ENCODE measurements at places on chromosomes 11 and 22.
A peak's percentile ranks its signal among the peaks of the same experiment; 100 is the strongest.

DNA sequence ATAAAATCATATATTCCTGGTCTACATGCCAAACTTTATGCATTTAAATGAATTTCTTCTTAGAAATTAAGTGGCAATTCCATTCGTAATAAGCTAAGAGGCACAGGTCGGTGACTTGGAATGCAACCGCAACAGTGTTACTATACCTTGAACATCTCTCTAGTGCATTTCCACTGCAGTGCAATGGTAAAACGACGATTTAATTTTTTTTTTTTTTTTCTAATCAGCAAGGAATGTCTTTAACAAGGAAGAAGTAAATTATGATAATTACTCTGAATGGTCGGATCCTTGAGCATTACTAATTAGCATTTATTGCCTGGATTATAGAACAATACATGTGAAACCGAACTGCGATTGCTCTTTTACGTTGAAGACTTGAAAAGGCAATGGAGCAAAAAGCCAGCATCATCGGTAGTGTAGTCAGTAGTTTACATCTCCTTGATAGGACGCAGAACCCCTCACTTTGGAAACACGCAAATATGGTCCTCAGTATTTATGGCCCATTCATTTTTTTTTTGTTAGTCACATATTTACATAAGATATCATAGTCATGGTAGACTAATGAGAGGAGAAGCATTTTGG lies 20.2 kb downstream of the BLID start:
- no peak for DNase-seq

DNA sequence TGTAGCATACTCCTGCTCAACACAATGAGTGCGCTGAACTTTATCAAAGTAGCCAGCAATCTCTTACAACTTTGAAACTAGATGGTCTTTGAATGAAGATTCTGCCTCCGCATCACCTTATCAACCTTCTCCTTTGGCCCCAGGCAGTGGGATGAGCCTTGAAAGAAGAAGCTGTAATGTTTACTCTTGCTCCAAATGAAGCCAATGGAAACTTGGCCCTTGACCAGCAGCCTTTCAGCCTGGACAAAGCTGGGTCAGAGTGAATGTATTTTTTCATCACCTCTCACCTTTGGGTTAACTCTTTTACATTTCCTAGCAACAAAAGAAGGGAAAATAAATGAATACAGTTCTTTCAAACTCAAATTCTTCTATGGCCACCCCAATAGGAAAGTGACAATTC lies 359.1 kb downstream of the KCNA4 start:
- no peak for DNase-seq

- DNase-seq: no peak
Measured at GRCh38 chr22:42389143-42389542, 43.1 kb downstream of the NFAM1 start.

GRCh38 chr11:35114906-35115687 lies 23.9 kb upstream of the CD44 start:
- no peak for DNase-seq

DNA sequence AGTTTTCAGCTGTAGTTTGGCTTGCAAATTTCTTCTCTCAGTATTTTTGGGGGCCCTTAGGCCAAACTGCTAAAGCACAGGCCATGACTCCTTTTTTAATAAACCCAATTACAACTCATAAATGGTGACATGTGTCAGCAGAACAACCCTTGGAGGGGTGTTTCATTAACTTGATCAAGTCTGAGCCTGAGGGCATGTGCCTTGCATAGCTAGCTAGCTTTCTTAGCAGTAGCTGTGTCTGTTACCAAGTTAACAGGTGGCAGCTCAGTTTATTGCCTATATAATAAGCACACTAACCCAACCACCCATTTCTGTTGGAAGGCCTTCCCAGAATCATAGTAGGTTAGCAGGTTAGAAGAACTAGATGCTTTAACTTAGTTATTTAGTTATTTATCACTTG lies 950.3 kb upstream of the CCDC90B start:
- DNase-seq: no peak

- no peak for DNase-seq
Measured at GRCh38 chr11:119700030-119700429, 29.0 kb downstream of the NECTIN1 start.

- no peak for DNase-seq
Measured at GRCh38 chr22:35409783-35410662, 10.1 kb downstream of the MCM5 start.

GRCh38 chr22:42891008-42891407 lies 33.9 kb upstream of the ARFGAP3 start:
- DNase-seq: no peak

DNA sequence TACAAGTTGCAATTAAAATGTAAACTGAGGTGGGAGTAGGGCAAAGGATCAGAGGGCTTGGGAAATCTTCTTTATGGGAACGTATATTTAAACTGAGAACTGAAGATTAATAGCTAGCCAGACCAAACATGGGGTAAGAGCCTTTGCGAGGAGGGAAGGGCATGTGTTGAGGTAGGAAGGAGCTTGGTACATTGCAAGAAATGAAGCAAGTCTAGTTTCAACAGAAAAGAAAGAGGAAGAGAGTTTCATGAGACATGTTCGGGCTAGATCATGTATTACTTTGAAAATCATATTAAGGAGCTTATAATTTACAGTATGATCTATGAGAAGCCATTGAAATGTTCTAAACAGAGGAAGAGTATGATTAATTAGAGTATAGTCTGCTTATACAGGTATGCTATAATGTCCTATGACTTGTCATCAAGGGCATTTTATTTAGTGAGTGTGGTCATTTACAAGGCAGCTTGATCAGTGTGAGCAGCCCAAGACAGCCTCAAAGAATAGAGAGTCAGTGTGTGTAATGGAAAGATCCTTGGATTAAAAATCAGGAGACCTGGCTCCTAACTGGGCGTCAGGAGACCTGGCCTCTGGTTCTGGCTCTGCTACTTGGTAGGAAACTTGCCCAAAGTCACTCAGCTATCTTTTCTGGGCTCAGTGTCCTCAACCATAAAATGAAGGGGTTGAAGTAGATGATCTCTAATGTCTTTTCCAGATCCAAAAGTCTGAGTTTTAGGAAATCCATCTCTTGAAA lies 10.9 kb downstream of the GAS2 start:
- DNase-seq: no peak

GRCh38 chr11:132312701-132313111 lies 942.3 kb downstream of the NTM start:
- no peak for DNase-seq

DNA sequence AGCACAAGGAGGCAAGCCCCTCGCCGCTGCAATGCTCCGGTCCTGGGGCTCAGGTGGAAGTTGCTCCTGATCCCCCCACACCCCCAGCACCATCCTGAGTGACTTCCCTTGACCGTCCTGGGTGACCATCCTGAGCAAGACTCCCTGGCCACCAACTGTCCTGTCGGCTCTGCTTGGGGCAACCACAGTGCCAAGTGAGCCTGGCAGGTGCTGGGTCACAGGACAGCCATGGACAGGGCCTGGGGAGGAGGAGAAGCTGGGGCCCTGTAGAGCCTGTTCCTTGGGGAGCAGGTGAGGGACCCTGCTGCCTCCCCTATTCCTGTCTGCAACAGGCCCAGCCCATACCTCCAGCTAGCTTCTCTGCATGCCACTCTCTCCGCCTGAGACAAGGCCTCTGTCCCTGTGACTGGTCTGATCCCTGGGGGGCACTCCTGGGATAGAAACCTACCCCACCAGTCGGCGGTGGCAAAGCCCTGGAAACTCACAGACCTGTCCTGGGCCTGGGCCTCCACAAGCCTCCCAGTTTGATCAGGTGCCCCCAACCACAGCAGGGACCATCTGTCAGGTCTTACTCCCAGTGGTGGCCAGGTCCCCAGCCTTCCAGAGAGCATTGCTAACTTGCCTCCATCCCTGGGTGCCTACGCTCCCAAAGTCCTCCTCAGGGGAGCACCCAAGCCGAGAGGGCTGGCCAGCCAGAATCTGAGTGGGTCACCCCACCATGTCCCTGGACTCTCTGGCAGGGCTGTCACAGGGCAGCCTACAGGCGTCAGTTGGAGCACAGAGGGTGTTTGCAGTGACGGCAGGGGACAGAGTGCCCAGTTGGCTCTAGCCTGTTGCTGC lies 68.7 kb upstream of the WNT7B start:
- DNase-seq: no peak

DNA sequence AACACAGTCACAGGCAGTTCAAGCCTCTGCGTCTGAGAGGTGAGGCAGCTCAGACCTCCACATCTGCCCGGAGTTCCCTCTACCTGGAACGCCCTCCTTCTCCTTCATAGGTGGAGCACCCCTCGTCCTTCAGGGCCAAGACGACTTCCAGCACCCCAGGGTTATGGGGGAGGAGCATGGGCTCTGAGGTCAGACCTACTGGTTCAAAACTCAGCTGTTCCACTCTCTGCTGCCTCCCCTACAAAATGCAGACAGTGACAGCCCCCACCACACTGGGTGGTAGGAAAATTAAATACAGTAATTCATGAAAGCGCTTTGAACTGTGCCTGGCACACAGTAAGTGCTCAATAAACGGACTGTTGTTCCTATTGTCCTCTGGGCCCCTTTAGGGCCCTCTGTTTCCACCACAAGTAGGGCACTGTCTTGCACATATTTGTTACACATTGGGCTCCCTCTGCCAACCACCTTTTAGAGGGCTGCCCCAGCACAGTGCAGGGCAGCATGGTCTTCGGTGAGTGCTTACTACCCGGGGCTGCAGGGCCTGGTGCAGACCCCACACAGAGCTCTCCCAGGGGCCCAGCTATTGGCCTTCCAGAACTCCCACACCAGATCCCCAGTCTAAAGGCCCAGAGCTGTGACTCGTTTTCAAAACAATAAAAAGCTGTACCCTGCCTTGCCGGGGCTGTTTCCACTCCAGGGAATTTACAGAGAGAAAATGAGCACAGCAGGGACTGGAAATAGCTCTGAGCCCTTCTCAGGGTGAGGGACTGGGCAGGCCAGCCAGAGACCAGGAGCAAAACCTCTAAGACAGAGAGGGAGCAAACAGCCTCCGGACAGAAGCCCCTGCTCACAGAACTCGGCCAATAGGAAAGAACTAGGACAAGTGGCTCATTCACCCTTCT lies 2.5 kb downstream of the TMEM184B start:
- DNase-seq: no peak

- DNase-seq: no peak
Measured at GRCh38 chr22:27201276-27201675, 543.9 kb downstream of the MIAT start.

- DNase-seq: no peak
Measured at GRCh38 chr22:19533857-19534256, 9.6 kb upstream of the CLDN5 start.

DNA sequence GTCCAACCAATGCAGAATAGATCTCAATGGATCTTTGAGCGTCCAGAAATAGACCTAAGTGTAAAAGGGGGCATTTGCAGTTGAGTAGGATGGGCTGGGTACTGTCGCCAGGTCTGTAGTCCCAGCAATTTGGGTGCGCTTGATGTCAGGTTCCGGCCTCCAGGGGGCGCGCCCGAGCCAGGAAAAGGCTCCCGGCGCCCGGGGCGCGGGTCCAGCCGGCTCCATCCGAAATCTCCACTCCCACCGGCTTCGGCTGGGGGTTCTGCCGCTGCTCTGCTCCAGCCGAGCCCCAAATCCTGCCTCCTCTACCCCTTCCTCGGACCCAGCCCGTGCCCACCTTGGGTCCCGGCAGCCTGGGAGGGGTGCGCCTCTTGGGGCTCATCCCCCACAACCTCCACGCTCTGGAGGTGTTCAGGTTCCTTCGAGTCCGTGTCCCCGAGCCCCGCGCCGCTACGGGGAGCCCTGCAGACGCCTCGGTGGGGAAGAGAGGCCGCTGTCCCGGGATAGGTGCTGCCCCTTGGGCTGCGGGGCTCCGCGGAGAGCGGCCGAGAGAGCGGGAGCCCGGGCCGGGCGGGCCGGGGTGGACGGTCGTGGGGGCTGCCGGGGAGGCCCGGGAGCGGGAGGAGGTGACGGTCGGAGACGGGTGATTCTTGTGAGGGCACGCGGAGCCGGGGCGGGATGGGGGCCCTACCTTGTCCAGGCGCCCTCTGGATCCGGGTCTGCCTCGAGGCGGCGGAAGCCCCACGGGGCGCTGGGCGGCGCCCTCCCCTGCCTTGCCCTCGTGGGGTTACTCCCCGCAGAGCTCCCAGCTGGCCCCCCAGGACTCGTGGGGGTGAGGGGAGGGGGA lies 13.0 kb upstream of the CYB5R3 start:
- peak; percentile 63 for DNase-seq

- peak; percentile 85 for DNase-seq
Measured at GRCh38 chr22:30196141-30196879, 50.2 kb downstream of the LIF start.

DNA sequence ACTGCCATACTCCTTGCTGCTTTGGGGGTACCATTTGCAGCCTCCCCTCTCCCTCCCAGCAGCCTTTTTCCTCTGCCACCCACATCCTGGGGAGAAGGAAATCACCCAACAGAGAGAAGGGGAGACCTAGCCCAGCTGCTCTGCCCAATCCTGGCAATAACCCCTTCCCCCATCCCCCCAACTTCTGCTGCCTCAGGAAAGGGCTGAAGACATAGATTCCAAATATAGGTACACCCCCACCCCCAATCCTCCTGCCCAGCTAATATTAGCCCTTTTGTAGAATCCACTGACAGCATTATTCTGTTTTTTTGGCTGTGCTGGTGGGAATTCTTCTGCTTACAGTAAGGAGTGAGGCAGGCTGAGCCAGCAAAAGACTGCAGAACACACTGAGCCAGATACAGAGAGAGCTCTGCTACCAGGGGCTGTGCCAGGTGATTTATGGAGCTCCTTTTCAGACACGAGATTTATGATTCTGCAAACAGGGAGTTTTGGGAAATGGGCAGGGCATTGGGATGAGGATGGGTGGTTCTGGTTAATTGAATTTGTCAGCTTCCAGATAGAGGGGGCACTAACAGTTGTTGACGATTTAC lies 164.0 kb downstream of the TENM4 start:
- DNase-seq: no peak

Data from left renal pelvis (tissue), 4 donors.